HFFc6 (cell line): ENCODE measurements at places on chromosomes 7 and 10. TPM values are rescaled to one million over a fixed set of nuclear protein-coding genes. Genes with fewer than 3 reads are reported as not detected.
A peak's percentile ranks its signal among the peaks of the same experiment; 100 is the strongest.

HOXA3 gene
- total RNA-seq: 0.39 and 1.4 TPM in 2 replicates

PTF1A gene
- total RNA-seq: not detected in 3 replicates

DNA sequence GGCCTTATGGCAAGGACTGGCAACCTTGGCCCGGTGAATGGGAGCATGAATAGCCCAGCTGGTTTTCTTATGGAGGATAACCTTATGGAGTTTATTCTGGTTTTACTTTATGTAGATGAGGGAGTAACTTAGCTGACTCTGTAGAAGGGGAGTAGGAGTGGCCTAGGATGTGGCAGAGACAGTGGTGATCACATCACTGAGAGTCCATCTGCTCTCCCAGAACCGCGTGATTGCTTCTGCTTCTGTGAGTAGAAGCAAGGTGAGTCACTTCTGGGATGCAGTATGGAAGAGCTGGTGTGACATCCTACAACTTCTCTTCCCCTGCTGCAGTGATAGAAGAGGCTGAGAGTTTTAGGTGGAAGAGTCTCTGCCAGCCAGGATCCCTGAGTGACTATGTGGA lies 129.2 kb downstream of the RPS24 start:
- H3K27ac ChIP-seq: no peak overlapping the region
- H3K36me3 ChIP-seq: no peaks in the 10 kb centered on the region
- no peaks in the 10 kb centered on the region for H3K4me1 ChIP-seq
- peaks cover 27% of the 10 kb centered on the region for H3K27me3 ChIP-seq
- H3K4me3 ChIP-seq: no peak overlapping the region

DNA sequence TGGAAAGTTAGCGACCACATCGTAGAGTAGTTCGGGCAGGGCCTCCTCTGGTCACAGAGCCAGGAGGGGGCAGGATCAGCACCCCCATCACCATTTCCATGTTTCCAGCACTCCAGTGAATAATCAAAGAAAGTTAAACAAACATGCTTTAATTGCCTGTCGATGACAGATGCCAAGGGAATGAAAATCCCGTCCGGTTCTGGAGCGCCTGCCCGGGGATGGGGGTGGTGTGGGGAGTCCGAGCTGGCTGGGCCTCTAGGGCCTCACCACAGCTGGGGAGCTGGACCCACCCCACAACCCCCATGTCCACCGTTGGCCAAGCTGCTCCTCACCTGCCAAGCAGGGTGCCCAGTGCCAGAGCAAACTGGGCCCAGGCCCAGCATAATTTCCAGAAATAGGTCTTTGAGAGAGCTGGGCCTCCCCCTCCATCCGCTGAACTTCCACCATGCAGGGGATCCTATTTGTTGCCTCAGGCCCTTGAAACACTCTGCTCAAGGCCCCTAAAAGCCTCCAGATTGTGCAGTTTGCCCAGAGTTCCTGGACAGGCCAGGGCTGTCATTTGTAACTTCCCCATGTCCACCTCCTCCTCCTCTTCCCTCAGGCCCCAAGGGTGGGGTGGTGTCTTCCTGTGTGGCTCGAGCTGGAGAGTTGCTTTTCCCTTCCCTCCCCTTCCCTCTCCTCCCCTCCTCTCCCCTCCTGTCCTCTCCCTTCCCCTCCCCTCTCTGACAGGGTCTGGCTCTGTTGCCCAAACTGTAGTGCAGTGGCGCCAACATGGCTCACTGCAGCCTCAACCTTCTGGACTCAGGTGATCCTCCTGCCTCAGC lies 101.0 kb downstream of the MYL10 start:
- peaks cover 19% of the 10 kb centered on the region for H3K4me1 ChIP-seq
- peak; percentile 72 for DNase-seq
- peaks cover 5% of the 10 kb centered on the region; the same call in 1 of the 2 replicates for H3K36me3 ChIP-seq

- H3K27me3 ChIP-seq: peaks cover 18% of the 10 kb centered on the region
These were observed 18.7 kb downstream of the SRRM3 start for GRCh38 chr7:76220185-76221057.

GRCh38 chr10:99858849-99859248 lies 76.4 kb downstream of the ABCC2 start:
- no peak overlapping the region for H3K27ac ChIP-seq
- no peaks in the 10 kb centered on the region; the same call in 1 of the 2 replicates for H3K27me3 ChIP-seq
- no peak for DNase-seq
- peaks cover 16% of the 10 kb centered on the region for H3K4me1 ChIP-seq

DNA sequence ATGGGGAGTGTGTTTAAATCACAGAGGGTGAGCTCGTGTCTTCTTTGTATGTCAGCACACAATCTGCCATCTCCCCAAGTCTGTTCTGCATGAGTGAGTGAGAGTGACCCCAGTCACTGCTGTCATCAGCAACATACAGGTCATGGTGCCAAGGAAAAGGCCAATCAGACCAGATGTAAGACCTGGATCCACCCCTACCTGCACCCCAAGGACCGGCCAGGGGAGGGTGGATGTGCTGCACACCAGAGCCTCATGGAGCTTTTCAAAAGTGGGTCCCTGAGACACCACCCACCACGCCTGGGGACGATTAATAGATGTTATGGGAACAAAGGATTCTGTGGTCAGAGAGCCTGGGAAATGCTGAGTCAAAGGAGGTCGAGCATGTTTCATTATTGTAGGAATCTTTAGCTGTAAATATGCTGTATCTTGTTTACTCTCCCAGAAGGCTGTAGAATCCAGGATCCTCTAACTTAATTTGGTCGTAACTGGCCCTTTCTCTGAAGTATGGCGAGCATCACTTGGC lies 420.5 kb downstream of the RPS24 start:
- no peak overlapping the region for H3K4me3 ChIP-seq
- no peaks in the 10 kb centered on the region for H3K36me3 ChIP-seq
- no peak for DNase-seq
- H3K27ac ChIP-seq: no peak overlapping the region
- peaks cover 18% of the 10 kb centered on the region for H3K4me1 ChIP-seq

DNA sequence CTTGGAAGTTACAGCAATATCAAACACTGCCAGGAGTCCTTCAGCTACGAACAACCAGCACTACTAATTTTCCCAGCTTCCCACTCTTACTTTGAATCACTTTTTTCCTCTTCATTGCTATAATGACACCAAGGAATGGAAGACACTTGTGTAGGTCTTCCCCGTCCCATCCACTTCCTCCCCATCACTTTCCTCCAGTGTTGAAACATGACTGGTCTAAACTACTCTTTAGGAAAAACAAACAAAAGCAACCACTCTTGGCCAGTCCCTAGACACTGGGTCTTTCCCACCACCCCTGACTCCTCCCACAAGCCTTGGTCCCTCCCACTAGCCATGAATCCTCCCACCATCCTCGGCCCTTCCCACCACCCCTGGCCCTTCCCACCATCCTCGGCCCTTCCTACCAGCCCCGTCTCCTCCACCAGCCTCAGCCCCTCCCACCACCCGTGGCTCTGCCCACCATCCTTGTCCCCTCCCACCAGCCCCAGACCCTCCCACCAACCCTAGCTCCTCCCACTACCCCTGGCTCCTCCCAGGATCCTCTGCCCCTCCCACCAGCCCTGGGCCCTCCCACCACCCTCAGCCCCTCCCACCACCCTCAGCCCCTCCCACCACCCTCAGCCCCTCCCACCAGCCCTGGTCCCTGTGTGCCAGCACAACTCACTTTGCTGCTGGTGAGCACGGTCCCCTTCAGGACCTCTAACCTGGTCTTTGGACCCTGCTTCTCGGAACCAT lies 68.5 kb downstream of the CXCL12 start:
- no peak for DNase-seq
- H3K4me3 ChIP-seq: no peak overlapping the region
- no peaks in the 10 kb centered on the region; the same call in 1 of the 2 replicates for H3K36me3 ChIP-seq
- peaks cover 3% of the 10 kb centered on the region for H3K27me3 ChIP-seq

DNA sequence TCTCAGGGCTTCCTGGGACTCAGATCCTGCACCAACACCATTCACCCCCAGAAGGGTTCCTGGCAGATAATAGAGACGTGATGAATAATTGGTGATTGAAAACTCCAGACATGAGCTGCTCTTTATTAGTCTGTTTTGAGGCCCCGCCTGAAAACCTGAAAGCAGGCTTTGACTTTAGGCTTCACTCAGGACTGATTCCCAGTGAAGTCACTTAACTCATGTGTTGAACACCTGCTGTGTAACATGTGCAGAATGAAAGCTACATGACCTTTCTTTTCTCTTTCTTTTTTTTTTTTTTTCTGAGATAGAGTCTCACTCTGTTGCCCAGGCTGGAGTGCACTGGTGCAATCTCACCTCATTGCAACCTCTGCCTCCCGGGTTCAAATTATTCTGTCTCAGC lies 8.9 kb downstream of the SPACDR start:
- H3K4me3 ChIP-seq: no peak overlapping the region
- no peaks in the 10 kb centered on the region for H3K27me3 ChIP-seq
- H3K27ac ChIP-seq: no peak overlapping the region
- peaks cover 6% of the 10 kb centered on the region; the same call in 1 of the 2 replicates for H3K4me1 ChIP-seq
